NCI-H187 (cell line): ENCODE measurements at places on chromosomes 2 and 18.

DNA sequence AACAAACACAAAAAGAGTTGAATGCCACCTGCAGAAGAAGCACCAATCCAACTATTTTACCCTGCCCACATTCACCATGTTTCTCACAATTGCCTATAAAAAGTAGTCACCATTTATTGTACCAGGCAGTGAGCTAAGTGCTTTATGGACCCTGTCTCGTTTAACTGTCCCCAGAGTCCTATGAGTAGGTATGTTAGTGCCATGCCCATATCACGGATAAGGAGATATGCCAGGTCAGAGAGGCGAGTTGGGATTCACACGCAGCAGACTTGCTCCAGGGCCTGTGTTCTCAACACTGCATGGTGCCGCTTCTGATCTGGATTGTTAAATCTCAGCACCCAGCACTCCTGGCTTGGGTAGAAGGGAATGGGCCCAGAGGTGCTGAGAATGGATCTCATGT lies 49.1 kb upstream of the CYP1B1 start:
- DNase-seq = no peak

DNA sequence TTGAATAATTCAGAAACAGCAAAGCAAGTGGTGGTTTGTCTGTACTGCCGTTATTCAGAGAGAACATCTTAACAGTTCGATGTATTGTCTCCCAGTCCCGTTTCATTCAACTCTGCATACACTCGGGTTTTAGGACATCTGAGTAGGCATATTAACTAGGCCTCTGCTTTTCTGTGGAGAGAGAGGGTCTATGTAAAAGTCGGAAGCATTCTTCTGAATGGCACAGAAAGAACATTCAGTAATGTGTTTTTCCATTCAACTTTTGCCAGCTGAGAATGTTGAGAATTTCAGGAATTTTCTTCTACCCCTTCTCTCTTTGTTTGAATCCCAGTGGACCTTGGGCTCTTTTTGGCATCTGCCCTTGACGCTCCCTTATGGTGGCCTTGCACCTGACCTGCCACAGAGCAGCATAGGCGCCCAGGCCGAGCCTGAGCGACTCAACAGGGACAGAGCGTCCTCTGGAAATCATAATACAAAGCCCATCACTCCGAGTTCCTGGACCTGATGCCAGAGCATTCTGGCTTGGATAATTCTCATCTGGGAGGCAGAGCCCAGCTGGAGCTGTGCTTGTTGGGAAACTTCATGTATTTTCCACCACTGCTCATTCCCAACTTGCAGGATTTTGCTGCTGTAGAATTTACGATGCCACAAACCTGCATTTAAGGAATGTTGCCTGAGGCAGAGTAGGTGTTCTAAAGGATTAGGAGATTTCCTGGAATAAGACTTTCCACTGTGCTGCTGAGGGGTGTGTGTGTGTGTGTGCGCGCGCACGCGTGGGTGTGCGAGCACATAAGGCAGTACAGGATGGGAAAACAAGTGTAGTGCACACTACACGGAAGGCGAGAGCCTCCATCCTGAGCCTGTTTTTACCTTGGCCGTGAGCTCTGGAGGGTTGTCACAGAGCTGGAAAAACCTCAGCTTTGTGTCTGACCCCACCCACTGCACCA lies 77.2 kb upstream of the TXNDC2 start:
- no peak for DNase-seq

GRCh38 chr2:186205254-186205911 lies 280.7 kb upstream of the ZC3H15 start:
- DNase-seq = no peak

DNA sequence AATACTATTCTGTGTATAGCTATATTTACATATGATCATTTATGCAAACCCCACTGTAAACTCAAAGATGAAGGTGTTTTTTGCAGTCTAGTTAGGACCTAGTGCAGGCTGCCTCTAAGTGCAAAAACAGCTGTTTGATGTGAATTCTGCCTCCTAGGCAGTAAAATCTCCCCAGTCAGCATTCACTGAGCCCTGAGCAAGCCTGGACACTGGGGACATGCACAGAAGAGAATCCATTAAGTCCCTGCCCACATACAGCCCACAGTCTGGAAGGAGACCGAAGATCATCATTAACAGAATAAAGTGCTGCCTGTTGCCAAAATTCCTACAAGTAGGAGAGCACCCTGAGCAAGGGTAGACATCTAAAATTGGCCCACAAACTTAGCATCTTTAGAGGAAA lies 14.4 kb upstream of the BIN1 start:
- no peak for DNase-seq

- DNase-seq = no peak
Observed at GRCh38 chr2:63604666-63605065, 15.9 kb downstream of the MDH1 start.

DNA sequence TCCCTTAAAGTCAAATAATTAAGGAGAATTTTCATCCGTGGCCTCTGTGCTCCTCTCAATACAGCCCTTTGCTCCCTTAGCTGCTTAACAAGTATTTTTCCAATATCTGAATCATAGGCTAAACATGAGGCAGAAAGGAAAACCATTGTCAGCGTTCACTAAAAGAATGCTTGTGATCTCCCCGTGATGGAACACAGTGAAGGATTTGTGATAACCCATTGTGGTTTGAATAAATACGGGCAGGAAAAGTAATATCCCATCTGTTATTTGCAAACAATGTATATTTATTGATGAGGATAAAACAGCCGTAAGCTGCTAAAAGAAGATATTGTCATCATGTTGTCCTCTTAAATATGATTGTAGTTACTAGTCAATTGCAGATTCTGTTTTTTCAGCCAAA lies 258.1 kb downstream of the NAPG start:
- no peak for DNase-seq

DNA sequence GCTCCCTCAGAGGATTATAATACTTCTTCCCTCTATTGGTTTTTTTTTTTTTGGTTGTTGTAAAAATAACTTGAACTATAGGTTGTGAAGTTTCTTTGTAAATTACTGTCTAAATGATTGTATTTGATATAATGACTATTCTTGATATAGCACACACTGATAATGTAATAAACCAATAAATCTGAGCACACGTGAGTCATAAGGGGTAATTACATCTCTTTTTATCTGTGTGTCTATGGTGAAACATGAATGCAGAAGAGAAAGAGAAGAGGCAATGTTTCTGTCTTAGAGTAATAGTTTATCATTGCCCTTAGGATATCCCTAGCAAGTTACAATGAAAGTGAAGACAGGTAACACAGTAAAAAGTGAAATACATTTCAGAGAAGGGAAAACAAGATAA lies 64.1 kb upstream of the RAPGEF4 start:
- no peak for DNase-seq

DNA sequence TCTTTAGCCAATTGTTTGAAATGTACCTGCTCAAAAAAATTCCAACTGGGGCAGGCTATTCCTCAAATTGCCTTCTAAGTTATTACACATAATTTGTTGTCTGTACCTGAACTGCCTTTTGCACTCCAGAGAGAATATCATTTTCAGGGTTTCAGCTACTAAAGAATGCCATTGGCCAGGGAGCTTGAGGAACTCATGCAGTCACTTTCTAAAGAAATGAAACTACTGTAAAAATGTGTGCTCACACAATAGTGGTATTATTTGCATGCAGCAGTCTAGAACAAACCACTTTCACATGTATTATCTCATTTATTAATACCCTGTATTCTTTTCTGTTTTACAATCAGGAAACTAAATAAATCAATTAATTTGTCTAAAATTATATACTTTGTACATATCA lies 152.2 kb downstream of the PID1 start:
- DNase-seq = no peak

- no peak for DNase-seq
Observed at GRCh38 chr2:74534411-74534810, 4.7 kb downstream of the HTRA2 start.

DNA sequence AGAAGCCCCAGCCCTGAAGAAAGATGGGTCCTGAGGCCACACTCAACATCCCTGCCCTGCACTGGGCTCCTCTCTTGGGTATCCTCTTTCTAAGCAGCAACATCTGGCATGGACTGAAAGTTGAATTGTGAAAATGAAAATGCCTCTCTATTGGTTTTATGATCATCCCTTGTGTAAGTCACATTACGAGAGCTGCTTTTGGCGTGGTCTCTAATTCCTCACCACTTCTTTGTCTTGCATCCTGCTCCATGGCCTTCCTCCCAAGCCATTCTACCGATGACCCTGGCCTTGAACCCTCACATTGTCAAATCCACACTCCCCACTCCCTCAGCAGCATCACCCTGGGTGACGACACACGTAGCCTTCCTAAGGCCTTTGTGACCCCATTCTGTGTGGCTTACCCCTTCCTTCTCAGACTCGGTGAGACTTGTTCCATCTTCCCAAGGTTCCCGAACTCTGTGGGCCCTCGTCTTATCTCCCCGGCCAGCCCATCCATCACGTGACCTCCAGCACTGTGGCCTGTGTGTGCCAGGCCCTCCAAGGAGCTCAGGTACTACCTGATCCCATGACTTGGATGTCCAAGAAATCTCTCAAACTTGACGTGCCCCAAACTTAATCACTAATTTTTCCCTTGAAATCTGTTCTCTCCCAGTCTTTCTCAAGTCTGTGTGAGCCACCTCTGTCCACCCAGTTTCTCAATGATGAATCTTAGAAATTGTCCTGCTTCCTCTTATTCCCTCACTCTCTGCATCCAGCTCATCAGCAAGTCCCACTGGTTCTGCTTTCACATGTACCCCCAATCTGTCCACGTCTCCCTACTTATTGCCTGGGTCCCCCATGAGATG lies 194.7 kb upstream of the HS6ST1 start:
- DNase-seq = no peak

- no peak for DNase-seq
Observed at GRCh38 chr18:44895176-44895798, 214.6 kb downstream of the SETBP1 start.

GRCh38 chr2:237835372-237835771 lies 24.1 kb upstream of the RAMP1 start:
- DNase-seq = no peak

GRCh38 chr2:19543663-19544383 lies 185.4 kb upstream of the OSR1 start:
- DNase-seq = no peak

GRCh38 chr2:134009440-134009839 lies 244.4 kb upstream of the MGAT5 start:
- no peak for DNase-seq

GRCh38 chr2:217467331-217467730 lies 535.5 kb downstream of the TNS1 start:
- DNase-seq = no peak

DNA sequence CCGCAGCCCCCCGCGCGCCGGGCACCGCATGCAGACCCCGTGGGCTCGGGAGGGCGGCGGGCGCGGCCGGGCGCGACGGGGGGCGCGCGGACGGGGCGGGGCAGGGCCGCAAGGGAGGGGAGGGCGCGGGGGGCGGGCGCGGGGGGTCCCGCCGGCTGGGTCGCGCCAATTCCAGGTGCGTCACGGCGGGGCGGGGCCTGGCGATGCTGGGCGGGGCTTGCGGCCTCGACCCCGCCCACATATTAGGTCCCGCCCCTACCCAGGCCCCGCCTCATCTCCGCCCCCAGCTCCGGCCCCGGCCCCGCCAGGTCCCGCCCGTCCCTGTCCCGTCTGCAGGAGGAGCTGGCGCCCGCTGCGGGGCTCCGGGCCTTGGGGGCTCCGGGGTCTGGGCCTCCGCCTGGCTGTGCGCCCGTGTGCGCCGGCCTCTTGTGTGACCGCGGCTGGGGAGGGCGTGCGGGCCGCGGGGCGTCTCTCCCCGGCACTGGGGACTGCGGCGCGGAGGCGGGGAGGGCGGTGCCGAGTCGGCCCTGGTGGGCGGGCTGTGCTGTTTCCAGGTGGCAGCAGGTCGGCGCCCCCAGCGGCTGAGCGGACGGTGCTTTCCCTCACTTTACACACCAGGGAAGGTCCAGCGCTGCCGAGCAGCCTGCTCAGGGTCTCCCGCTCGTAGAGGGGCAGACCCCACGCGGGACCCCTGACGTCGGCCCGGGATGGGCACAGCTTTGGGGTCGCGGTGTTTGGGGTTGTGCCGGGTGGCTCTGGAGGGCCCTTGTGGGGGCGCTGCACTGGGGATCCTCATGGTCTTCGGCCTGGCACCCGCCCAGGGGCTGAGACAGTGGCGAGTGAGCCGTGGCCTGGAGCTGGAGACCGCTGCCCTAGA lies 554 bp downstream of the ING5 start:
- peak; percentile 9 for DNase-seq

DNA sequence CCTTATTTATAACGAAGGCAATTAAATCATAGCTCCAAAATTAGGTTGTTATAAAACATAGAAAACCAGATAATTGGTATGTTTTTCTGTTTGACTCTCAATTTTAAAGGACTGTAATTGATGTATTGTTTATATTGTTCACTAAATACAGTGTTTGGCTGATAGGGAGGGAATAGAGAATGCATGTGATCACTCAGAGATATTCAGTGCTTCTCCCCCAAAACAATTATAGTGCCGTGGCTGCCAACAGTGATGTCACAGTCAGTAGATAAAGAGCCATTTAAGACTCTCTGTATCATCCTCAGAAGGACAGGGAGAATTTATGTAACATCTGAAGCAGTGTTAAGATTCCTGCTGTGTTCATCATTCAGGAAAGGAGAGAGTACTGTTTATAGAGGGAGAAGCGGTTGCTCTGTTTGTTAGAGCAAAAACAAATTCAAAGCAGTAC lies 69.6 kb downstream of the PHLPP1 start:
- no peak for DNase-seq

DNA sequence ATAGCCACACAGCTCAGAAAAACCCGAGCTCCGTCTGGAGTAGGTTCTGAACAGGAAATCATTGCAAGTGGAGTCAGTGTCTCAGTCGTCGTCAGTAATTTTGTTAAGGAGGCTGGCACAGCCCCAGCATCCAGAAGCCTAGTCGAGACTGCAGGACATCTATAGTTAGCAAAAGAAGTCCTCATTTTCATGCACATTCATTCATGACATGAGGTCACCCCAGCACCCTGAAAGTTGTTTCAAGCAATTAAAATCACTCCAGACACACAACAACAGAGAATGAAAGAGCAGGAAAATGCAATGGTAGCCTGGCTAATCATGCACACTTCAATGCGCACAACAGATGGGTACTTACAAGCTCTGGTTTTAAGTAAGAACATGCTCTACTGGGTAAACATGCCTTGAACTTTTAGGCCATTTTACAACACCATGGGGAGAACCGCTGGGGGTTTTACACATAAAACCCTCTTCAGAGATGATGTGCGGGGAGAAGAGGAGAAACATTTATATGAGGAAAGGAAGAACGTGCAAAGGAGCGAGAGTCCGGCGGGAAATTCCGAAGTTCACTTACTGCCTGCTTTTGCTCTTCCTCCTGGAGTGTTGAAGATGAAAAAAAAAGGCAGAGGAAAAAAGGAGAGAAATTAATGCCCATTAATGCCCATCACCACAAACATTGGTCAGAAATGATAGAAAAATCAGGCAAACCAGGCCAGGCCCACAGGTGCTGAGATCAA lies 77.4 kb upstream of the DNMT3A start:
- no peak for DNase-seq
